Stimulated activated CD4-positive, alpha-beta T cell treated with anti-CD3 and anti-CD28 coated beads, Interleukin-12 subunit alpha, Interleukin-12 subunit beta, amount 100 ng/mL, for 48 hours (primary cell): ENCODE measurements at places on chromosomes 12 and 14.

DNA sequence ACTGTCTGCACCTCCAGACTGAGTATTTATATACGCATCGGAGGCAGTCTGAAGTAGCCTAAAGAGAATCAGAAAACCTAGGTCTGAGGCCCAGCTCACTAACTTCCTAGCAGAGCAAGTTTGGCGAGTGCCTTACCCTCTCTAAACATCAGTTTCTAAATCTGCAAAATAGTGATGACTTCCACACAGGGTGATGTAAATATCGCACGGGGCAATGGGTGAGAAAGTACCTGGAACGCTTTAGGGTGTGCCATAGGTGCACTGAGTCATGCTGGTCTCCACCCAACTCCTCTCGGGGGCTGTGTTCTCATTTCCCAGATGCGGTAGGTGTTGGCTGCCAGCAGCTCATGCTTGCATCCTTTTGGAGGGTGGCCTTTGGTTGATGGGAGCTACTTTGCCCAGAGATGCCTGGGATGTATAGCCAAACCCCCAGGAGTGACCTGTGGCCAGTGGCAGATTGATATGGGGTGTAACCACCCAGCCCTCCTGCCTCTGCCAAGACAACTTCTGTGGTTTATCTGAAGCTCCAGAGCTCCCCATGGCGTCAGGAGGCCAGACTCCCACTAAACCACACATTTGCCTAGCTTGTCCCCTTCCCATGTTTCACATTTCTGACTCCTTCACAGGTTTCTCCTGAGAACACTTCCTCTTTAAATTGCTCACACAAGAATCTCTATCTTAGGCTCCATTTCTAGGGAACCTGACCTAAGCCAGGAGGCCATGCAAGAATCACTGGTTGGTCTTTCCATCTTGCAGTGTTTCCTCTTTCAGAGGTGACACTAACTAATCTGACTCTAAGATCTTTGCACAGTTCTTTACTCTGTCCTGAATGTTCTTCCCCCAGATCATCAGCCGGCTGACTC lies 62.0 kb upstream of the TUNAR start:
- no peak for DNase-seq

DNA sequence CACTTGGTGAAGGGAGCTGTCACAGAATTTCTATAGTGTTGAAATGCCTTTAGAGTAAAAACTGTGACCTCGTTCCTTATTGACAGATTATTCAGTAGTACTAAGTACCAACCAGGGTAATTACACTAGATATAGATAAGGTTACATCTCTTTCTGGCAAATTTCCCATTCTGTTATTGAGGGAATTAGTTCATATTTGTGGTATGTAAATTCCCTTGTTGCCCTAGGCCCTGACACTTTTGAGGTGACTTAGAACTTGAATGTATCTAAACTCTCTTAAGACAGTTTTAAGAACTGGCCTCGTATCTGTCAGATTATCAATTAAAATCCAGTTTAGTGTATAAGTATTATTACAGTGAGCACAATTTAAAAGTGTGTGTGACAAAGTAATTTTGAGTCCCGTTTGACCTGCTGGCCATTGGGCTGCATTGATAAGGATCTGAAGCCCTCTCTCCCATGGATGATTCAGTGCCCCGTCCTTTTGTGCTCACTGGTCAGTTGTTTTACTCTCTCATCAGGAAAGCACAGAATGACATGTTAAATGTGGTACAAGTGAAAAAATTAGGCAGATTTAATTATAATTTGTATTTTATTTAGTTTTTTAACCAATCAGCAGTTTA lies 123.2 kb downstream of the GPR135 start:
- DNase-seq: no peak

DNA sequence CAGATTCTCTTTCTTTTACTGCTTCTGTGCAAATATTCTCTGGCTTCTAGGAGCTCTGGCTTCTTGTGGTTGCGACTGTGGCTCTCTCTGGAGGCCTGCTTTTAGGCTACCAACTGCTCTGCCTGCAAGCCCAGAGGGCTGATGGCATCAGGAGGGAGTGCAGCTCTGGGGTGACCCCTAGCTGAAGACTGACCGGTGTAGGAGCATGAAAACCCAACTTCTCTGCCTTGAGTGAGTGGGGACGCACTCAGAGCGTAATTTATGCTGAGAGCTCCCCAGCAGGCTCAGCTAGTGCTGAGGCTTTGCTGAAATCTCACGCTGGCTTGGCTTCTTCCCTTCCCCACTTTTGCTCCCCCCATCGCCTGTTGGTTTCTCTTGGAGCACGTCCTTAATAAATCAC lies 29.9 kb upstream of the RBM19 start:
- no peak for DNase-seq

GRCh38 chr14:101440496-101440895 lies 120.8 kb upstream of the DIO3 start:
- DNase-seq: no peak

GRCh38 chr14:104465482-104466390 lies 113.8 kb upstream of the C14orf180 start:
- DNase-seq: no peak

GRCh38 chr12:125104982-125105381 lies 39.7 kb downstream of the AACS start:
- no peak for DNase-seq

DNA sequence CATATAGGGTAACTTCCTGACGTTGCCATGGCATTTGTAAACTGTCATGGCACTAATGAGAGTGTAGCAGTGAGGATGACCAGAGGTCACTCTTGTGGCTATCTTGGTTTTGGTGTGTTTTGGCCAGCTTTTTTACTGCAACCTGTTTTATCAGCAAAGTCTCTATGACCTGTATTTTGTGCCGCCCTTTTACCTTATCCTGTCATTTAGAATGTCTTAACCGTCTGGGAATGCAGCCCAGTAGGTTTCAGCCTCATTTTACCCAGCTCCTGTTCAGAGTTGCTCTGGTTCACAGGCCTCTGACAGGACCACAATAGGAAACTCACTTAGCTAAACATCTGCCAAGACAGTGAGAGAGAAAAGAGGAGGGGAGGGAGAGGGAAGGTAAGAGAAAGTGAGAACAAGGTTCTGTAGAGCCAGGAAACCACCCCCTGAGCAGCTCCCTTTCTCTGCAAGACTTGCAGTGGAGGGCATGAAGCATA lies 64.8 kb upstream of the PLEKHG3 start:
- no peak for DNase-seq

DNA sequence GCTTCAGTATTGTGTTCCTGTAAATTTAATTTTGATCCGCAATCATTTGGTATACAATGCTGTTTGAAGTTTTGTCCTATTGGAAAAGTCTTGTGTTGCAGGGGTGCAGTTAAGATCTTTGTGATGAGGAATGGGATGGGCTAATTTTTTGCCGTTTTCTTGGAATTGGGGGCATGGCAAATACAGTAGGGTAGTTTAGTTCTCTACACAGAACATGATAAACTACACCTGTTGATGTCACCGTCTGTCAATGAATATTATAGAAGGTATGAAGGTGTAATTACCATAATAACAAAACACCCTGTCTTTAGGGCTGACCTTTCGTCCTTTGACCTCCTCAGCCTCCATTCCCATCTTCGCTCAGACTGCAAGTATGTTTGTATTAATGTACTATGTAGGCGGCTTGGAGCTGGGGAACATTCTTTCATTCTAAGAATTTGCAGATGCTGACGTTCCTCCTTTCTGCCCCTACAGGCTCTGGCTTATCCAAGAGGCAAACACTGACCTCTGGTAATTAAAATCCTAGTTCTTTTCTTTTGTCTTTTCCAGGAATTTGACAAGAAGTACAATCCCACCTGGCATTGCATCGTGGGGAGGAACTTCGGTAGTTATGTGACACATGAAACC lies 1.7 kb downstream of the DYNLL1 start:
- no peak for DNase-seq

GRCh38 chr12:131711551-131712205 lies 788 bp downstream of the SFSWAP start:
- DNase-seq: no peak

GRCh38 chr12:2450553-2450952 lies 344.2 kb upstream of the FKBP4 start:
- DNase-seq: no peak

GRCh38 chr12:46963977-46964971 lies 115.1 kb upstream of the PCED1B start:
- no peak for DNase-seq

- DNase-seq: peak; percentile 19
Measured at GRCh38 chr12:39103552-39104165, 198.3 kb upstream of the CPNE8 start.

DNA sequence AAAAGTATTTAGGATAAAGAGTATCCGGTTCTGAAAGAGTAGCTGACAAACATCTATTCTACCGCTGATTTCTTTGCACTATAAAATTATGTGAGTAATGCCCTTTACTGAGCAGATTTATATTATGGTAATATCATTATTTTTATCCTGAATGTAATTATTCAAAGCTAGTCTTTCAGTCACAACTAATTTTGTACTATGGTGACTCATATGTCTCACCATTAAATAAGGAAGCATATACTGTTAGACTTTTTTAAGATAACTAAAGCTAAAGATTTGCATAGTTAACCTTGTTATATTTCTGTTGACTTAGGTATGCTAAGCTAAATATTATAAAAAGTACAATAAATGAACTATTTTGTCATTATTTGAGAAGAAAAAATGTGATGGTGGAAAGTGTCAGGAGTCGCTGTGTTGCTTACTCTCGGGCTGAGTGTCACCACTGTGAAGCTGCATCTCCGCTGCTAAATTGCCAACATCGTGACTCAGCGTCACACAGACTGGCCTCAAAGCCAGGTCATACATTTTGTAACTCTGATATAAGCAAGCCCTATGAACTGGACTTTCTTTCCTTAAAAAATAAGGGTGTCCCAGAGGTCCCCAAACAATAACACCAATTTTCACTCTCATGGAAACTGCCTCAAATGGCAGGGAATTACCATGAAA lies 69.1 kb upstream of the SSTR1 start:
- DNase-seq: no peak

DNA sequence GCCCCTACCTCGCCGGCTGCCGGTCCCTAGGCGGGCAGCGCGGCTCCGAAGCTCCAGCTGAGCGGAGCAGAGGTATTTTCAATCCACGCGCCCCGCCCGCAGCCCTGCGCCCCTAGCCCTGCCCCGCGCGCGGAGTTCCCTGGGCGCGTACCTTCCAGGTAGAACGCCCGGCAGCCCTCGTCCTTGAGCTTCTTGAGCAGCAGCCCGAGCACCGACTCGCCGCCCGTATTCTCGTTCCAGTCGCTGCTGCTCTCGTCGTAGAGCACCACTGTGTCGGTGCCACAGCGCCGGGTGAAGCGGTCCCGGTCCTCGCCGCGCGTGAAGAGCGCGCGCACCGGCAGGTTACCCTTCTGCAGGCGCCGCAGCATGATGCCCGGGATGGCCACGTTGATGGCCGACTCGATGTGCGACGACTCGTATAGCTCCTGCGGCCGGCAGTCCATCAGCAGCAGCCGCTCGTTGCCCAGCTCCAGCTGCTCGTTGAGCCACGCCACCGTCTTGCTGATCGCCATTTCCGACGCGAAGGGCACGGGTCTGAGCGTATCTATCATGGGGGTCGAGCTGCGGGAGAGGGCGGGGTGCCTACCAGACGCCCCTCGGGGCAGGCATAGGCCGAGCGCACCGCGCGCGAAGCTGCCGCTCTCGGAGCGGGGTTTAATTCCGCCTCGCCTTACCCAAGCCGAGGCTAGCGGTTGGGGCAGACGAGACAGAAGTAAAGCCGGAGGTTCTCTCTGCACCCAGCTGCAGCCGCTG lies 636 bp downstream of the DUSP6 start:
- no peak for DNase-seq

- DNase-seq: no peak
Measured at GRCh38 chr12:66035288-66035966, 95.1 kb downstream of the LLPH start.

DNA sequence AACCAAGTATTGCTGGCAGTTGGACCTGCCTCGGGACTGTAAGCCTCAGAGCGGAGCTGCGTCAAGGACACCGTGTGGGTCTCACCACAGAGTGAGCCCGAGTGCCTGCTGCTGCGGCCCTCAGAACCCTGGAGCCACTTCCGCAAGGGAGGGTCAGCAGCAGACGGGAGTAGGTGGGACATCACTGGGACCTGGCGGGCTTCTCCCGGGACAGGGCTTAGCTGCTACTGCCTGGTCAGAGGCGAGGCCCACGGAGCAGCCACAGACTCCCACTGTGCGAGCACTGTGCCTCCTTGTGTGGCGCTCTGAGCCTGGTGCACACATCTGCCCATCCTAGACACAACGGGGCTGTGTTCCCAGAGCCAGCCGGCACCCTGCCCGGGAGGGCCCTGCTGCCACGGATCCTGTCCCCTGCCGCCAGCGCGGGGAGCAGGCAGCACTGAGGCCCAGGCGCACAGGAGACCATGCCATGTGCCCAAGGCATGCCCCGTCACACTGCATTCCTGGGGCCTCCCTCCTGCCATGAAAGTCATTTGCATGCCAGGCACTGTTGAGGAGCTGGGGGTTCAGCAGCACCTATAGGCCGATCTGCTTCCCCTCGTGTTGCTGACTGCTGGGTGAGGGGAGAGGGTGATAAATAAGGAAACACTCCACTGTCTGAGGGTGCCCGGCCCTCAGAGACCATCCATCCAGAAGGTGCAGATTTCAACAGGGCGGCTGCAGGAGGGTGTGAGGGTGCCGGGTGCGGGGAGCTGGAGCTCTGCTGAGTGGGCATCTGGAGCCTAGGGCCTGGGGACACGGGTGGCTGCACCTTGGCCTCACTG lies 10.0 kb downstream of the HIP1R start:
- no peak for DNase-seq

DNA sequence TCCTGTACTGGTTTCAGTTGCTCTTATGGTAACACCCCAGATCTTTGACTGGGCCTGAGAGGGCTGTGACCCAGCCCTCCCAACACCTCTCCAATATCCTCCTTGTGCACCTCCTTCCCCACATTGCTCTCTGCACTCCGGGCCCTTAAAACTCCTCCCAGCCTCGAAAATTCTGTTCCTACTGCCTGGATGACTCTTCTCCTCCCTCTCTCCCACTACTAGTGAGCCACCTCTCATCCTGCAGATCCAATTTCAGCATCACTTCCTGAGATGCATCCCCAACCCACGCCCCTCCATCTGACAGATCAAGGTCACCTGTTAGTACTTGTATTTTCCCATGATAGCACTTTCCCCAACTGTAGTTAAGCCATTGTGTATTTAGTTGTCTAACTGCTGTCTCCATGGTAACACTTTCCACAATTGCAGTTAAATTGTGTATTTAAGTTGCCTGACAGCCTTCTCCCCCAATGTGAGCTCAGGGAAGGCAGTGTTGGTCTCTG lies 11.5 kb upstream of the NT5DC3 start:
- no peak for DNase-seq

GRCh38 chr14:79018836-79019235 lies 848.7 kb downstream of the NRXN3 start:
- DNase-seq: no peak

DNA sequence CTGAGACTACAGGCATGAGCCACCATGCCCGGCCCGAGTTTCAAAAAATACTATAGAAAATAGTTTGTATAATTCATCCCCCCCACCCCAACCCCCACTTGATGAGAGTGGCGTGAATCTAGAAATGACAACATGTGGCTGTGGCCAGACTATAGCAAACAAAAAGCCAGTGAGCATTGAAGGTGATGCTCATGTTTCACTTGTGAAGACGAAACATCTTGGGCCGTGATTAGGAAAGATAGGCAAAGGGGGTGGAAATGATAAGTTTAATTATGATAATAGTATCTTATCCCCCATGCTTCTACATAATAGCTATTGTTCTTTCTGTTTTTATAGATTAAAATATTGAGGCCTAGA lies 8.5 kb downstream of the BORCS5 start:
- DNase-seq: no peak

- no peak for DNase-seq
Measured at GRCh38 chr12:75982979-75983660, 48.5 kb downstream of the PHLDA1 start.

- no peak for DNase-seq
Measured at GRCh38 chr12:123532019-123532418, 1.5 kb downstream of the RILPL1 start.

- no peak for DNase-seq
Measured at GRCh38 chr14:69684461-69685217, 73.2 kb downstream of the SUSD6 start.

GRCh38 chr12:48668996-48669395 lies 13.0 kb downstream of the KANSL2 start:
- DNase-seq: no peak
